ENCODE measurements at places on chromosomes 1 and 21.
A peak's percentile ranks its signal among the peaks of the same experiment; 100 is the strongest.

DNA sequence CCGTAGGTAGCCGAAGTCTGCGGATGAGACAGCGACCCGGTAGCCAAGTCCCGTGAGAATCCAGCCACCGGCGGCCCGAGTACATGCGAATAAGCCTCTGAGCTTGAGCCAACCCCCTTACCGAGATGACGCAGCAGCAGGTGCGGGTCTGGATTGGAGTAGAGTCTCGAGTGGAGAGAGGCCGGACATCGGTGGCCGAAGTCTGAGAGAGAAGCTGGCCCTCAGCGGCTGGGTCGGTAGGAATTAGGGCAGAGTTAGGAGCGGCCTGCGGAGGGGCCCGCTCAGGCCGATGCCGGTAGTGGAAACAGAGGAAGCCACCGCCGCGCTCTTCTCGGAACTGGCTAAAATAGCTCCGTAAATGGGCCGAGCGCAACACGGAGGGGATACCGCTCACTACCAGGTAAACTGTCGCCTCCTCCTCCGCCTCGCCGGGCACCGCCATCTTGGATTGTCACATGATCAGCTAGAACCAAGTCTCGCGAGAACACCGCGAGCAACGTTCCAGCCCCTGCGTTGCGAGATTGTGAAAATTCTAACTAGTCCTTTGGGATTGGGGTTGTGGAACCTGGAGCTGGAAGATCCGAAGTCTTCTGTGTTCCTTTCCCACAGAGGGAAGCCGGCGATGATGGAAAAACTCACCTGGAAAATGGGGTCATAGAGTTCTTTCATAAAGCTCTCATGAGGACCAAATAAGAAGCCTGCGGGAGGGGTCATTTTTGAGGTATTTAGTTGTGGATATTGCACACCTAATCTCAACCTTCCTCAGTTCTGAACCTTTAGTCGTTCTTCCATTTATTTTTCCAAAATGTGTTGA lies at the start of gene GPATCH3:
TSS of gene GPATCH3 (minus strand) at position 467 of the 814 bp plus-strand sequence. CDS start at position 442, 25 bp downstream.
- DNase-seq = peak; percentile 86

DNA sequence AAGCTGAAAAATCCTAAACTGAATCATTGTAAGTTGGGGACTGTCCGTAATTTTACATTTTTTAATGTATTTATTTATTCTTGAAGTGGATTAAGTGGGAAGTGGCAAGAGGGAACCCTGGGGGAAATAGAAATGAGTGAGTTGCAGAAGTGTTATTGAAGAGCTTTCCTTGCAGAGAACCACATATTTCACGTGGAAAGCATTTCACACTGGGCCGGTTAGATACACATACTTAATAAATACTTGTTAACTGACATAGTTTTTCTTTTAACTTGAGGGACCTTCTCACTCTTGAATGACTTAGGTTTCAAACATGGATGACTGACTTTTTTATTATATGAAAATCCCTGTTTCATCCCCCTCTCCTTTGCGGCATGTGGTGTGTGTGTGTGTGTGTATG lies 239.3 kb downstream of the LMO4 start:
- DNase-seq = no peak

GRCh38 chr1:51303751-51304251 lies 26.6 kb downstream of the TTC39A start:
- DNase-seq = no peak

GRCh38 chr1:203367057-203367456 lies 16.1 kb upstream of the FMOD start:
- DNase-seq = no peak

GRCh38 chr21:43940329-43941050 lies 71.6 kb upstream of the TRAPPC10 start:
- DNase-seq = no peak

GRCh38 chr21:25326181-25326580 lies 281.1 kb downstream of the MRPL39 start:
- DNase-seq = no peak

DNA sequence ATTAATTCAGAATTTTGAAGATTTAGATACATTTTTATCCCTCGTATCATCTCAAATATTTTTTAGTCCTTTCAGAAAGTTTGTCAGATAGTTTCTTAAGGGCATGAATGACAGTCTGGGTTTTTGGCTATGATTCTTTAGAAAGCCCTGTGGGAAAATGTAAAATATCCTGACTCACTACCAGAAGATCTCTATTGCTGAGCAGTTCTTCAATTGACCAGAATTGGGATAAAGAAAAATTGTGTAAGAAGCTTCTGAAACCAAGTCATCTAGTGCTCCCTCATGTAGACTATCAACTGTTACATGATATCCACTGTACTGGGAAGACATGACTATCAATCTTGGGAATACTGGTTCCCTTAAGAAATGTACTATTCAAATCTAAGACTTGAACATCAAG lies 608.3 kb upstream of the CHRM3 start:
- no peak for DNase-seq

DNA sequence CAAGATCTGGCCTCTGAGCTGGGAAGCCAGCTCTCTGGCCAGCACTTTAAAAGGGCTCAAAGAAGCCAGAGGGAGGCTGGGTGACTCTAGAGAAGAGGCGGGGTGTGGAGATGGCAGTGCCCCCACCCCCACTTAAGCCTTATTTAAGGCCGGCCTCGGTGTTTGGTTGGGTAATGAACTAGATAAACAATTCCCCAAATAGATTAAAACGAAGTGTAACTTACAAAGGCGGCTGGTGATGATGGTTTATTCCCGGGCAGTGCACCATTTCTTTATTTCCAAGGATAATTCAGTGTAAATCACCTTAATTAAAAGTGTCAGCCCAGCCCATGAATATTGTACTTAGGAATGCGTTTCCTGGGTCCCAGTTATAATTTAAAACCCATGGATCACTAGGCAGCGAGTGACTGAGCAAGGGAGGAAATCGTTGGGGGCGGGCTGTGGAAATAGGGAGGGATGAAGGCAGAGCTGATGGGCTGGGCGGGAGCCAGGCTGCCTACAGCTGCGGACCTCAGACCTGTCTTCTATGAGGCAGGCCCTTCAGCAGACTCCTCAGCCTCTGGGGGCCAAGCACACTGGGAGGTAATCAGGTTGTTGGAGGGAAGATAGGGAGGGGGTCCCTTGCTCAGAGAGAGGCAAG lies 54.9 kb downstream of the TMEM53 start:
- DNase-seq = peak; percentile 64

Measured in left renal cortex interstitium (tissue), 4 donors.